ENCODE measurements at places on chromosomes 5 and 9. TPM values are rescaled to one million over a fixed set of nuclear protein-coding genes. Genes with fewer than 3 reads are reported as not detected.

DNA sequence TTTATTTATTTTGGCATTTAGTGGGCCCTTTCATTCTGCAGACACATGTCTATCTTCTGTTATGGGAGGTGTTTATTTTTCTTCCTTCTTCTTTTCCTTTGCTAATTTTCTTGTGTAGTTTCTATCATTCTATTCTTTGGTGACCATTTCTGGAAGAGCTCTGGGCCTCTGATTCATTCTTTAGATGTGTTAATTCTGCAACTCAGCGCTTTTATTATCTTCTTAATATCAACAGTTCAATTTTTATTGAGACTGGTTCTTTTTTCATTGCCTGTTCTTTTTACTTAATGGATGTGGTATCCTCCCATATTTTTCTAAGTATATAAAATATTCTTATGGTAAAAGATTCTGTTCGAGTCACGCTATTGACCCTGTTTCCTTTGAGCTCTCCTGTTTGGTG lies 112.0 kb downstream of the HSPA4 start:
- no peak for DNase-seq

- no peak for DNase-seq
Measured at GRCh38 chr9:84375954-84376353, 35.4 kb upstream of the SLC28A3 start.

GRCh38 chr9:79682076-79682736 lies 110.4 kb downstream of the TLE4 start:
- no peak for DNase-seq

The TUSC1 gene
- total RNA-seq: 0.14 TPM

The IL3 gene
- 0.20 TPM for total RNA-seq

DNA sequence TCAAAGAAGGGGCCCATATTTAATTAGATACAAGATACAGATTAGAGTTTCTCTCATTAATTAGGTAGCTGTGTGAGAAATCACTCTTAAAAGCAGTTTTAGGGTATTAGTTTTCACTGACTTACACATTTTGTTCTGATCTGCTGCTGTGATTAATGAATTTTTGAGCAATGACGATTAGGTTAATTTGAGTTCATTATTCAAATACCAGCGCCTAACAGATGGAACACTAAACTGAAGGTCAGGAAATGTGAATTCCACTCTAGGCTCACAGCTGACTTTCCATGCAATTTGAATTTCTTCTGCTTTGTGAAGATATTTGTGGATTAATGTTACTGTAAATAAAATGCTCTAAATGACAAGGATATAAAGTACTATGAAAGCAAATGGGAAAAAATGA lies 380.6 kb downstream of the ADGRV1 start:
- no peak for DNase-seq

The SAXO1 gene
- total RNA-seq: not detected

GRCh38 chr9:23683611-23684061 lies 142.4 kb downstream of the ELAVL2 start:
- DNase-seq: no peak

GRCh38 chr5:138716456-138716924 lies 36.7 kb upstream of the CTNNA1 start:
- DNase-seq: no peak

The PRXL2C gene
- total RNA-seq: 4.1 TPM

The SPINK7 gene
- not detected for total RNA-seq

GRCh38 chr9:72588336-72588735 lies 66.9 kb downstream of the TMC1 start:
- no peak for DNase-seq

- DNase-seq: no peak
Measured at GRCh38 chr5:146273109-146273508, 65.5 kb upstream of the POU4F3 start.

Measured in activated naive CD8-positive, alpha-beta T cell treated with anti-CD3 and anti-CD28 coated beads for 36 hours (primary cell).